Activated T-cell treated with anti-CD3 and anti-CD28 coated beads, Interleukin-2, amount 50 U/mL, for 4 hours (primary cell): ENCODE measurements at places on chromosomes 7 and 10. TPM values are rescaled to one million over a fixed set of nuclear protein-coding genes. Genes with fewer than 3 reads are reported as not detected.

GLCCI1 gene
- 5.9 TPM for total RNA-seq

GATAD1 gene
- 12.2 TPM for total RNA-seq

CDHR3 gene
- 0.63 TPM for total RNA-seq

TMEM236 gene
- total RNA-seq, result 0.05 TPM

DNA sequence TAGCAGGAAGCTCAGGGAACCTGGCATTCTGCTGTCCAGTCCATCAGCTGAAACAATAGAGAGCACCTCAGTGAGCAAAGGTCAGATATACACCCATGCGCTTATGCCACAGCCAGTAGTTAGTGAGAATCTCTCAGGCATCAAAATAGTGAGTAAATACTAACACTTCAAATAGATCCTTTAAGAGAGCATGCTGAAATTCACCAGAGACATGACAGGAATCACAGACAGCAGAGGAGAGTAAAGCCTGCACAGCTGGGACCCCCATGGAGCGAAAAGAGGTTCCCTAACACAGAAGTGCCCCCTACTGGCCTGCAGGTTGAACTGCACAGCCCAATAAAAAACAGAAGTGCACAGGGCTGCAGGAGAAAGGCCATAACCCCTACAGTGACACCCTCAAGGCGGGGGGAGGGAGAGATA, 57.6 kb upstream of the ANTXRL start:
- DNase-seq, result no peak

DNA sequence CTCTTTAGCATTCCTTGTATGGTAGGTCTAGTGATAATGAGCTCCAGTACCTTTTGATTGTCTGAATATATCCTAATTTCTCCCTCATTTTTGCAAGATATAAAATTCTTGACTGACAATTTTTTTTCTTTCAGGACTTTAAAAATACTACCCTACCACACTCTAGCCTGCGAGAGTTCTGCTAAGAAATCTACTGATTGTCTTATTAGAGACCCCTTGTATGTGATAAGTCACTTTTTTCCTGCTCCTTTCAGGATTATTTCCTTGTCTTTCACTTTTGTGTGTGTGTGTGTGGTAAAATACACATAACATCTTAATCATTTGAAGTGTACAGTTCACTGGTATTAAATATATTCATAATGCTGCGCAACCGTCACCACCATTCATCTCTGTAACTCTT, 68.7 kb upstream of the PPP1R9A start:
- DNase-seq, result no peak

GRCh38 chr7:80779456-80779855, 139.4 kb downstream of the SEMA3C start:
- DNase-seq, result no peak

GRCh38 chr10:45454859-45455258, 80.8 kb downstream of the ALOX5 start:
- DNase-seq, result no peak

DNA sequence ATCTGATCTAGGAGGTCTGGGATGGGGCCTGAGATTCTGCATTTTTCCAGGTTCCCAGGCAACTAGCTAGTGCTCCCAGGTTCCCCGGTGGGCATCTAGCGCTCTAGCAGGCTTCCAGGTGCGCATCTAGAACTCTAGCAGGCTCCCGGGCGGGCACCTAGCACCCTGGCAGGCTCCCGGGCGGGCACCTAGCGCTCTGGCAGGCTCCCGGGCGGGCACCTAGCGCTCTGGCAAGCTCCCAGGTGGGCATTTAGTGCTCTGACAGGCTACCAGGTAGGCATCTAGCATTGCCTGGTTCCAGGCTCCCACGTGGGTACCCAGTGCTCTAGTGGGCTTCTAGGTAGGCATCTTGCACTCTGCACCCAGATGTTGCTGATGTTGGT, 414.7 kb downstream of the PLXNA4 start:
- no peak for DNase-seq

GRCh38 chr7:72152161-72153131, 259.7 kb downstream of the CALN1 start:
- DNase-seq, result no peak

DNA sequence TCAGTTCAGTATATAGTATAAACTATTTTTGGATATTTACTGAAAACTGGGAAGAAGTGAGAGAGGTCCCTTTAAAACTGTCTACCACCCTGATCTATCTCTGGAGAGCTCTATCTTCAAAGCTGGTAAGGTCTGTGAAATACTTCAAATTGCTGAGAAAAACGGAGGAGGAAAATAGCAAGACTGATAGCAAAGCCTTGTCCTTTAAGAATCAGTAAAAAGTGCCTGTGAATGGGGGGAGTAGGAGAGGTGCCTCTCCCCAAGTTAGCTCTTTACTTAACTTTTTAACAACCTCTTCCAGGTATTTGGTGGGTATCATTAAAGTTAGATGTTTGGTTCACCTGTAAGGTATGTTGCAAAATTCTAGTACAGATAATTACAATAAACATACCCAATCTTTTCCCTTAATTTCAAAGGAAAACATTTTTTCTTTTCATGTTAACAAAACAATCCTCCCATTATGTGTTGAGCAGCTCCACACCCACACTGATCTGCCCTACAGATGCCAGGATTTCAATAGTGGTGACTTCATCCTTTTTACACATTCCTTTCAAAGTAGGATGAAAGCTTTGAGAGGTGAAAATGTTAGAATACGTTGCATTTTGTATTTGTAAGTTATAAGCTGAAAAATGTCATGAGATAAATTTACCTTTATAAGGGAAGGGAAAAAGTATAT, 149.2 kb downstream of the CRPPA start:
- DNase-seq, result no peak

DNA sequence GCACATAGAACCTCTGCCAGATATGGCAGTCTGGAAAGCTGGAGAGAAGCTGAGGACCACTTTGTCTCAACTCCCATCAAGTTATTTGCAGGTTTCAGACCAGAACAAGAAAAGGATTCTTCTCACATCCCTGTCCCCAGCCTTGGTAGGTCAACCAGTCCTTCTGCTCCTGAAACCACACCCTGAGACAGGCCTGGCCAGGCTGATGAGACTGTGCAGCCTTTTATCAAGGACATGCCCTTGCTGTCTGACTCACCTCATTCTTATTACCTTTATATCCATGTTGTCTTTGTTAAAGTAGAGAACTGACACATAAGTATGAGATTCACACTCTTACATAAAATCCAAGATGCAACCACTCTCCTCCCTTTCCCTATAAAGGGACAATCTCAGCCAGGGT, 354.9 kb downstream of the PLXNA4 start:
- no peak for DNase-seq

- DNase-seq, result no peak
Observed at GRCh38 chr7:26880852-26881251, 16.5 kb upstream of the SKAP2 start.

- DNase-seq, result no peak
Observed at GRCh38 chr7:94417901-94418300, 23.2 kb downstream of the COL1A2 start.

- no peak for DNase-seq
Observed at GRCh38 chr7:51328351-51328801, 11.8 kb upstream of the COBL start.

- no peak for DNase-seq
Observed at GRCh38 chr10:31288962-31289361, 30.1 kb upstream of the ZEB1 start.

GRCh38 chr10:127979045-127979444, 72.1 kb downstream of the PTPRE start:
- no peak for DNase-seq

DNA sequence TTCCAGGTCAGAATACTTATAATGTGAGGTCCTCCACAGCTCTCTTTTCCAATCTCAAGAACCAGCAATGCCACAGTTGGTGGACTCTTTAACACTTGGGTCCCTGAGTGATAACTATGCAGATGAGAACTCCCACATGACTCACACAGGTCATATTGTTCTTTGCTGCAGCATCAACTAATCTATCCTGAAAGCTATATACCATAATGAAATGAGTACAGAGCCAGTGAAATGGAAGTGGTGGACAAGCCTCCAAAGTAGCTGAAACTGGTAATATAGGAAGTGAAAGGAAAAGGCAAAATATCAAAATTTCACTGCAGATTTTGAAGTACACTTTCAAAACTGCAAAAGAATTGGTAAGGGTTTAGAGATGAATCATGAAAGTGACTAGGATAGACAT, 45.6 kb downstream of the SORCS1 start:
- DNase-seq, result no peak

GRCh38 chr7:124457841-124458240, 307.8 kb downstream of the GPR37 start:
- DNase-seq, result no peak

DNA sequence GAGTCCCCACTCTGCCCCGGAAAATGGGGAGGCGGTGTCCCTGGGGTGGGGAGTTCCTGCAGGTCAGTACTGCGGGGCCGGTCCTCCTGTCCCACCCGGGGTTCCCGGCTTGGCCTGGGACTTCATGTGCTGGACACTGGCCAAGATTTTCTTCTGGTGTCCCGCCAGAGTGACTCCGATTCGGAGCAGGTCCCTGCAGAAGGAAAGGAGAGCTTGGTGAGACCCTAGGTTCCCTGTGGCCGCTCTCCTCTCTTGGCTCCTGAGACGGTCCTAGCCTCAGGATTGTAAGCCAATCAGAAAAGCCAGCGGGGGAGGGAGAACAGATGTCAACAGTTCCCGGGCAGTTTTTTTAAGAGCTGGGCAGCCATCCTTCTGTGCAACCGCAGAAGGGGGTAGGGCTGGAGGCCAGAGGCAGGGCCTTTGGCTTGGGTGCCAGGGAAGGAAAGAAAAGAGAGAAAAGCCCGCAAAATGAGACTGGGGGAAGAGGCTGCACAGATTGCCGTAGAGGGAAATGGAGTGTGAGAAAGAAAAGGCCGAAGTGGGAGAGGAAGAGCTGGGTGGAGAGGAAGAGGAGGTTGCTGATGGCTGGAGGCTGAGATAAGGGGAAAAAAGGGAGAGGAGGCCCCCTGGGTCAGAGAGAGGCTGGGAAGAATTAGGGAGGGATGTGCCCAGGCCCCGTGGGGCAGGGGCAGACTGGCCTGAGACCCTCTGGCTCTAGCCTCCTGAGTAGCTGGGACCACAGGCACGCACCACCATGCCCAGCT, 23.7 kb downstream of the EPHB4 start:
- DNase-seq, result no peak
